ENCODE measurements at places on chromosomes 5 and 9.

DNA sequence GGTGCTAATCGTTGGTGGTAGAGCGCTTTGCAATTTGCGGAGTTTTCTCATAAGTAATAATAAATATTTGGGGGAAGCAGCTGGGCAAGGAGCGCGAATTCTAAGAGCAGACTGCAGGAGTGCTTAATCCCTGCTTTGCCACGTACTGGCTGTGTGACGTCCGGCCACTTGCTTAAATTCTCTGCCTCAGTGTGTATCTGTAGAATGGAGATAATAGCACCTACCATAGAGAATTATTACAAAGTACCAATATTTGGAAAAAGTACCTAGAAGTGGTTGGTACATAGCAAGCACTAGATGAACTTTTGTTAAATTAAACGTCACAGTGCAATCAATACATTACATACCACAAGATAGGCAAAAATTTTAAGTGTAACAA, 598 bp upstream of the TMED7 start:
- no peaks in the 10 kb centered on the region for H3K27me3 ChIP-seq
- peaks cover 15% of the 10 kb centered on the region for H3K36me3 ChIP-seq
- H3K4me3 ChIP-seq, result peak overlapping the region; percentile 82
- DNase-seq, result no peak

- no peaks in the 10 kb centered on the region for H3K36me3 ChIP-seq
- H3K27me3 ChIP-seq, result no peaks in the 10 kb centered on the region
- H3K27ac ChIP-seq, result no peak overlapping the region
- DNase-seq, result no peak
- H3K4me1 ChIP-seq, result peaks cover 14% of the 10 kb centered on the region
Observed at GRCh38 chr5:14577971-14578370, 3.6 kb upstream of the OTULINL start.

DNA sequence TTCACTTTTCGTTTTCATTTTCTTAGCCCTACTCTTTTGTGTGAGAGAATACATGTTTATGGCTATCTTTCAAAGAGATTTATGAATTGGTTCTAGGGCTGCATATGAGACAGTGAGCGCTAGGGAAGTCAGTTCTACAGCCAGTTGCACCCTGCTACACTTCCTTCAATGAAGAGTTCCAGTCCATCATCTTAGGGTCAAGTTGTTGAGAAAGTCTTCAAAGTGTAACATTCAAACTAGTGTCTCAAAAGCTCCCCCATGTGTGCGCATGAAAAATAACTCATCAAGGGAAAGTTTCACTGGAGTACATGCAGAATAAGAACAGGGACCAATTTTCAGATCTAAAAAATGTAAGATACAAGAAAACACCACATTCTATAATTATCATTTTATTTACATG, 317.2 kb downstream of the DEPDC1B start:
- DNase-seq, result no peak
- no peaks in the 10 kb centered on the region for H3K36me3 ChIP-seq
- H3K4me1 ChIP-seq, result no peaks in the 10 kb centered on the region

GRCh38 chr5:88824892-88825583, 57.9 kb downstream of the MEF2C start:
- no peaks in the 10 kb centered on the region for H3K36me3 ChIP-seq
- peaks cover 5% of the 10 kb centered on the region for H3K4me1 ChIP-seq
- H3K27me3 ChIP-seq, result no peaks in the 10 kb centered on the region
- no peak for DNase-seq

- no peaks in the 10 kb centered on the region for H3K36me3 ChIP-seq
- no peak overlapping the region for H3K4me3 ChIP-seq
- H3K4me1 ChIP-seq, result no peaks in the 10 kb centered on the region
- no peak for DNase-seq
- no peak overlapping the region for H3K27ac ChIP-seq
Observed at GRCh38 chr9:116951588-116952435, 264.7 kb downstream of the TRIM32 start.

- H3K27ac ChIP-seq, result no peak overlapping the region
- H3K4me1 ChIP-seq, result no peaks in the 10 kb centered on the region
- H3K36me3 ChIP-seq, result peaks cover 4% of the 10 kb centered on the region
- no peaks in the 10 kb centered on the region for H3K27me3 ChIP-seq
- no peak for DNase-seq
Observed at GRCh38 chr5:169901896-169902295, 78.4 kb downstream of the INSYN2B start.

DNA sequence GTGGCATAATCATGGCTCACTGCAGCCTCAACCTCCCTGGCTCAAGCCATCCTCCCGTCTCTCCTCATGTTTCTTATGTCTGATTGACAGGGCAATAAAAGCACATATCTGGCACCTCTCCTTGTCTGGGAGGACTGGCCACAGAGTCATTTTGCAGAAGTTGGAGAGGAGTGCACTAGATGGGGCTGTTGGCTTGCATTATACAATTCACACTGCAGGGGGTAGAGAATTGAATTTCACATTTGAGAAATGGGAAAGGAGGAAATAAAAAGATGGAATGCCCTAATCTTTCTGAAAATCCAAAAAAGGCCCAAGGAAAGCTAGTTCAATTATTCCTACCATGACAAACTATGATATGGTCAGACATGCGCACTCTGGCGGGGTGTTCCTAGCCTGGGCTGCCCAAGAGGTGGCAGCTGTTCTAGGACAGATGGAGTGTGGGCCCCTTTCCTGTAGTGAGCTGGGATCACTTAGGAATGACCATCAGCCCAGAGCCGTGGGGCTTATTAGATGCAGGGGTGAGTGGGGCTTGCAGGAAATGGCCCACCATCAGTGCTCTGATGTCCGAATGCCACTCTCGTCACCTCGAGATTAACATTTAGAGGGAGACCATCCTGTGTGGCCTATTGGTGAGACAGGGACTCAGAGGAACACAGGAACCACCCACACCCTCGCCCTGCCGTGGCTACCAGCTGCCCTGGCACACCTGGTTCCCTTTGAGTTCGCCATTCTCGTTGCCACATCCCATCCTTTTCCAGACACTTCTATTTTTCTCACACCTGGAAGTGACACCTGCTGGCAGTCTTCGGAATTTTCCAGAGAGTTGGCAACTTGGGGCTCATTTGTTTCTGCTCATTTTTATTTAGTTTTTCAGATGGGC, 21.8 kb upstream of the ANKRD18A start:
- no peak overlapping the region for H3K27ac ChIP-seq
- H3K27me3 ChIP-seq, result no peaks in the 10 kb centered on the region
- H3K36me3 ChIP-seq, result no peaks in the 10 kb centered on the region
- no peak overlapping the region for H3K4me3 ChIP-seq
- H3K4me1 ChIP-seq, result no peaks in the 10 kb centered on the region
- no peak for DNase-seq

GRCh38 chr5:139838381-139839197, 43.0 kb downstream of the PSD2 start:
- no peaks in the 10 kb centered on the region for H3K36me3 ChIP-seq
- DNase-seq, result no peak
- H3K4me3 ChIP-seq, result no peak overlapping the region
- H3K27ac ChIP-seq, result no peak overlapping the region
- peaks cover 12% of the 10 kb centered on the region for H3K27me3 ChIP-seq
- H3K4me1 ChIP-seq, result no peaks in the 10 kb centered on the region

- H3K36me3 ChIP-seq, result no peaks in the 10 kb centered on the region
- DNase-seq, result no peak
- no peaks in the 10 kb centered on the region for H3K4me1 ChIP-seq
- H3K27ac ChIP-seq, result no peak overlapping the region
- H3K27me3 ChIP-seq, result no peaks in the 10 kb centered on the region
Observed at GRCh38 chr5:74401946-74402320, 238.6 kb downstream of the ENC1 start.

DNA sequence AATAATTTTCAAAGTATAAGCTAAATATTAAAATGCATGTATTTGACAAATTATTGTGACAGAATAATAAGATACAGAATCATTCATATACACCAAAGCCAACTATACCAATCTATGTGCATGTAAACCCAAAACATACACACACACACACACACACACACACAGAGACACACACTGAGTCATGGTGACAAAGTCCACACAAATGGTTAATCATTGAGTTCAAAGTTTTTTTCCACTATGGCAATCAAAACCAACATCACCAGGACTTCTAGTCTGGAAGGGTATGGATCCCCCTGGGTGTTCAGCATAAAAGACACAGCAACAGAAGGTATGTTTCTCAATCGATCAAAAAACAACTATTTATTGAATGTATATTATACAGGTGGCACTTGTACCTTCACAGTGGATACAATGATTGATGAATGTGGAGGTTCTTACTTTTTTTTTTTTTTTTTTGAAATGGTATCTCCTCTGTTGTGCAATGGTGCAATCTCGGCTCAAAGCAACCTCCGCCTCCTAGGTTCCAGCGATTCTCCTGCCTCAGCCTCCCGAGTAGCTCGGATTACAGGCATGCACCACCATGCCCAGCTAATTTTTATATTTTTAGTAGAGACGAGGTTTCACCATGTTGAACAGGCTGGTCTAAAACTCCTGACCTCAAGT, 137.0 kb downstream of the PDE4D start:
- no peaks in the 10 kb centered on the region for H3K36me3 ChIP-seq
- no peak overlapping the region for H3K27ac ChIP-seq
- no peak overlapping the region for H3K4me3 ChIP-seq

DNA sequence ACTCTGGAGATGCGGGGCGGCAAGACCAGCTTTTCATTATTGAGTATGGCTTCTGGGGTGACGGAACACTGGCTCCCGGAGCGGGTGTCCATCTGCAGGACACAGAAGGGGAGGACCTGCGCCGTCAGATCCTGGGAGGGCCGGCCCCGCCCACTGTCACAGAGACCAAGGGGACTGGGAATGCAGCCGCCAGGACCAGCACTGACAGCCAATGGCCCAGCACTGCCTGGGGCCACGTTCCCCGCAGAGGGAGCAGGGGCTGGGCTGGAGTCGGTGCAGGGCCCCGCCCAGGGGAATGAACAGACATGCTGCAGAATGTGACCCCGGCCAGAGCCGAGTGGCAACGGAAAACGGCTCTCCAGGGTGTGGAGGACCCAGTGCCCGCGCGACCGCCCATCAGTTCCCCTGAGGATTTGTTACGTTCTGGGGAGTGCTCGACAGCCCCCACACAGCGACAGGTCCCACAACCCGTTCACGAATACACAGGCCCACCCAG, at the start of gene ZDHHC11:
Gene ZDHHC11 (minus strand): TSS at position 476 of the 496 bp plus-strand sequence. CDS start 384 bp downstream, at position 92.
- H3K4me3 ChIP-seq, result no peak within 1 kb of the TSS
- no peaks in the 10 kb centered on the region for H3K36me3 ChIP-seq
- no peak for DNase-seq
- H3K4me1 ChIP-seq, result peaks cover 5% of the 10 kb centered on the region
- no peak within 1 kb of the TSS for H3K27ac ChIP-seq
- H3K27me3 ChIP-seq, result peaks cover 9% of the 10 kb centered on the region

DNA sequence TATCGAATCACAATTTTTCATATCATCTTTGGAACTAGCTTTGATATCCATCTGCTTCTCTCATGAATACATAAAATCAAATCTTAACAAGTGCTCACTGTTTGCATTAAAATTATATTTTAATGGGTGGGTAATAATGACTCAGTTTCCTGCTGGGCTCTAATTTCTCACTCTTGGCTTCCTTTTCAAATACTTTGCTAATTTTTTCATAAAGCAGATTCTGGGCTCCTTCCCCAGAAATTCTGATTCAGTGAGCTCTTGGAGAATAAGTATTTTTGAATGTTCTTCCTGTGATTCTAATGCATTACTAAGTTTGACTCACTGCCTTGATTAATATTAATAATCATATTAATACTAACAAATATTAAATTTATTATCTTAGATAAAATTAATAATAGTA, 48.9 kb downstream of the YIPF5 start:
- no peak overlapping the region for H3K4me3 ChIP-seq
- DNase-seq, result no peak
- no peaks in the 10 kb centered on the region for H3K4me1 ChIP-seq
- no peak overlapping the region for H3K27ac ChIP-seq
- no peaks in the 10 kb centered on the region for H3K27me3 ChIP-seq

DNA sequence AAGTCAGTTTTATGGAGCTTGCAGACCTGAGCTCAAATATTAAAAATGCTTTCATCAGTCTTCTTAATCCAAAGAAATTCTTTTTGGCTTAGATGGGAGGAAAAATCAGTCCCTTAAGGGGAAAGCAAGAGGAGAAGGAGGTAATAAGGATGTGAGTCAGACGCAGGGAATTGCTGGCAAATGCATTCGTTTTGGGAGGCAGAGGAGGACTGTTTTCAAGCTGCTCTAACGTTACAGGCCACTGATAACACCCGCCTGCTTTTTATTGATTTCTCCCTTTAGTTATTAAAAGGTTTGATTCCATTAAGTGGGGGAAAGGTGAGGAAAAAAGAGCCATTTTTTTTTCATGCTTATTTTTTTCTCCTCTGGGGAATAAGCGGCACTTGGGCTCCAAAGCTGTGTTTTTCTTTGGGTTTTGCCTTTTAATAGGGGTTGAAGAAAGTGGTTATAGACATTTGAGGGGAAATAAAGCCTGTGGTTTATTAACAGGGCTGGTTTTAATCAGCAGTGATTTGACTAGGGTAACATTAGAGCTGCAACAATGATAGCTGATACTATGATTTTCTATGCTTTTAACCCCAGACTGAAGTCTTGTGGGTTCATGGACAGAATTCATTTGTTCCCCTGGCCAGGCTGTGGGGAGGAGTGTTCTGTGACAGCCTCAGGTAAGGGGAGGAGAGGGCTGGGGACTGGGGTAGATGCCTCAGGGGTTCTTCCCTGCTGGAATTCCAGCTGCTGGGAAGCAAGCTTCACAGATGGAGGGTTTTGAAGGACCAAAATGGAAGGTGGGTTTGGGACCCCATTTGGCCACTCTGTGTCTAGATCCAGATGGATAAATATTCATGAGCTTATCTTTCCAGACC, 225.2 kb downstream of the GAS1 start:
- peaks cover 5% of the 10 kb centered on the region for H3K27me3 ChIP-seq
- no peak overlapping the region for H3K27ac ChIP-seq
- H3K4me3 ChIP-seq, result no peak overlapping the region
- H3K4me1 ChIP-seq, result no peaks in the 10 kb centered on the region
- DNase-seq, result no peak
- H3K36me3 ChIP-seq, result no peaks in the 10 kb centered on the region

- no peaks in the 10 kb centered on the region for H3K27me3 ChIP-seq
- peaks cover 37% of the 10 kb centered on the region for H3K36me3 ChIP-seq
- DNase-seq, result no peak
- no peak overlapping the region for H3K27ac ChIP-seq
- peaks cover 29% of the 10 kb centered on the region for H3K4me1 ChIP-seq
Observed at GRCh38 chr5:1510151-1510561, 13.6 kb downstream of the LPCAT1 start.

GRCh38 chr5:174273325-174273724, 227.8 kb downstream of the NSG2 start:
- no peaks in the 10 kb centered on the region for H3K36me3 ChIP-seq
- H3K4me1 ChIP-seq, result no peaks in the 10 kb centered on the region
- H3K27ac ChIP-seq, result no peak overlapping the region
- no peak for DNase-seq
- no peak overlapping the region for H3K4me3 ChIP-seq
- no peaks in the 10 kb centered on the region for H3K27me3 ChIP-seq

- no peak overlapping the region for H3K4me3 ChIP-seq
- no peaks in the 10 kb centered on the region for H3K27me3 ChIP-seq
- H3K4me1 ChIP-seq, result no peaks in the 10 kb centered on the region
- DNase-seq, result no peak
Observed at GRCh38 chr9:107809871-107810460, 320.4 kb upstream of the KLF4 start.
